ENCODE measurements at places on chromosomes 2 and 18. TPM values are rescaled to one million over a fixed set of nuclear protein-coding genes. Genes with fewer than 3 reads are reported as not detected.

SMAD4 gene
- total RNA-seq, result 128 TPM

MXD1 gene
- total RNA-seq, result 22.3 TPM

FLACC1 gene
- 3.5 TPM for total RNA-seq

GPAT2 gene
- 2.0 TPM for total RNA-seq

CYB5A gene
- 234 TPM for total RNA-seq

SRD5A2 gene
- total RNA-seq, result 0.06 TPM

UGT1A10 gene
- total RNA-seq, result not detected

MYL12A gene
- 320 TPM for total RNA-seq

GAL3ST2 gene
- total RNA-seq, result 0.82 TPM

PDE11A gene
- 3.9 TPM for total RNA-seq

CENPO gene
- total RNA-seq, result 12.6 TPM

CACNB4 gene
- total RNA-seq, result 15.1 TPM

LYPD6B gene
- 13.0 TPM for total RNA-seq

UGT1A8 gene
- not detected for total RNA-seq

CTDSP1 gene
- total RNA-seq, result 126 TPM

AKAIN1 gene
- total RNA-seq, result not detected

SLC5A6 gene
- total RNA-seq, result 31.8 TPM

DYNAP gene
- total RNA-seq, result not detected

GLI2 gene
- 18.7 TPM for total RNA-seq

CCDC85A gene
- total RNA-seq, result 4.2 TPM

C2orf66 gene
- total RNA-seq, result not detected

MERTK gene
- total RNA-seq, result 17.3 TPM

FARSB gene
- total RNA-seq, result 10.3 TPM

TUBA4B gene
- total RNA-seq, result not detected

GPR75 gene
- total RNA-seq, result 1.6 TPM

HOXD8 gene
- 69.9 TPM for total RNA-seq

EFEMP1 gene
- 75.9 TPM for total RNA-seq

DSG4 gene
- not detected for total RNA-seq

ICOS gene
- total RNA-seq, result 0.23 TPM

GLB1L gene
- 15.2 TPM for total RNA-seq

SCN9A gene
- total RNA-seq, result 5.0 TPM

GALNT3 gene
- total RNA-seq, result 13.4 TPM

SIX2 gene
- 10.7 TPM for total RNA-seq

SMAD7 gene
- 85.0 TPM for total RNA-seq

EGR4 gene
- total RNA-seq, result not detected

GCG gene
- not detected for total RNA-seq

PPP1R1C gene
- total RNA-seq, result 1.7 TPM

CD8B2 gene
- total RNA-seq, result 0.06 TPM

All from metanephros (tissue), 2 donors.